NCI-H2227 treated with DMSO at 0.1 percent for 48 hours (cell line): ENCODE measurements at places on chromosomes 6 and 20.

GRCh38 chr20:32501709-32502108 is 83.4 kb downstream of the NOL4L start:
- no peak for DNase-seq

DNA sequence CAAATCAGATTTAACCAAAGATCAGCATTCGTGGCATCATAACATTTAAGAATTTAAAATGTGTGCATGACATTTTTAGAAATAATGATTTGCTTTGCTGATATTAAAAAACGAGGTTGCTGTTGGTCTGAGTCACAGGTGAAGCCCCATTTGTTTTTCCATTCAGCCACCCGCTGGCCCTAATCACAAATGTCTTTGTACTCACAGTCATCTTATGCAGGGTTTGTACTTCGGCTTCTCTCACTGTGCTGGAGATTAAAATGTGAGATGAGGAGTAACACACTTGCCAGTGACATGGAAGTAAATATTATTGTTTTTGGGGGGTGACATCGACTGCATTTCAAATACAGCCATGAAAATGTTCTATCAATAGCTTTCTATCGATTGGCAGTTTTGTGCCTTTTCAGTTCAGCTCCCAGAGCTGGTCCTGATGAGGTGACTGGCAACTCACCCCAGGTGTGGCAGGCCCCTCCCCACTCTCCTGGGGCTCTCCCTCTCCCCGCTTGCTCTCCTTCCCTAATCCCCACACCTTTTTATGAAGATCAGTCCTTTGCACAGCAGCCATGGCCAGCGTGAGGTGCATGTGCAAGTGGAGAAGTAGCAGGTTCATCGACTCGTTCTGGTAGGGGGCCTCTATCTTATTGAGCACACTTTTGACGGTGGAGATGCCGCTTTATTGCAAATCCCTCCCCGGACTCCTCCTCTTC is 58.8 kb upstream of the FUCA2 start:
- DNase-seq, result peak; percentile 5

DNA sequence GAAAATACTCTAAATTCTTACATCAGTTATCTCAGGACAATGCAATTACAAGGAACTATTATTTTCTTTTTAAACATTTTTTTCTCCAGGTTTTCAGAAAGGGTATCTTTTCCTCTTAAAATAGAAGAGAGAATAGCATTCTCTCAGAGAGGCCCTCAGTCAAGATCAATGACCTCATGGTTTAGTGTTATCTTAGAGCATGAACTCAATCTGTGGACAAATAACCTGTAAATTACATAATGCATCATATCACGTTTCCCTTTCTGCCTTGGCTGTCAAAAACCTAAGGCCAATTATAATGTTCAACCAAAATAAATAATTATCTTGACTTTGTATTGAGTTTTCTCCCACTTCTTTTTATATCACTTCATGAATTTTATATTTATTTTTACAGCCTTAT is 202.2 kb downstream of the SLC24A3 start:
- no peak for DNase-seq

DNA sequence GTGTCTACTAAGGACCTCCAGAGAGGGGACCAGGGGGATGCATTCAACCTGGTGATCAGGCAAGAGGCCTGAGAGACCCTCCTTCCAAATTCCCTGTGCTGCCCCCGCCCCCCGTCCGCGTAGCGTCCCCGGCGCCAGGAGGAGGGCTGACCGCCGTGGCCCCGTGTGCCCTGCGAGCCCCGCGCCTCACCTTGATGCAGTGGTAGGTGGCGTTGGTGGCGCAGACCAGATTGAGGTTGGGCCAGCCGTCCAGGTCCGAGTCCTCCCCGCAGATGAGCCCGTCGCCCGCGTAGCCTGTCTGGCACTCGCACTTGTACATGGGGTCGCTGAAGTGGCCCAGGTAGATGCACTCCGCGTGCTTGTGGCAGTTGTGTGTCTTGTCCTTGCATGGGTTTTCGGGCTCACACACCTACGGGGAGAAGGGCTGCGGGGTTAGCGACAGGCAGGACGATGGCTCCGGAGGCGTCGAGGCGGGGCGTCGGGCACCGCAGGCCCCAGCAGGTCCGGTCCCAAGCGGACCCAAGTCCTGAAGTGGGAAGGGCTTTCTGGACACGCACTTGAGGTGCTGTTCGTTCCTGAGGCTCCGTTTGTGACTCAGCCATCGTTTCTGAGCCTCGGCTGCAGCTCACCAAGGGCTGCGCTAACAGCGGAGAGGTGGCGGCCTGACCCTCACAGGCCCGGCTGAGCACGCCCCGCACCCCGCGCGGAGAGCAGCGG is 21.7 kb downstream of the THBS2 start:
- DNase-seq, result no peak

- no peak for DNase-seq
Measured at GRCh38 chr6:6851059-6851948, 256.5 kb upstream of the RREB1 start.

GRCh38 chr6:71419217-71420094 is 130.8 kb downstream of the OGFRL1 start:
- DNase-seq, result peak; percentile 9

- no peak for DNase-seq
Measured at GRCh38 chr6:143485967-143486366, 25.6 kb downstream of the FUCA2 start.

DNA sequence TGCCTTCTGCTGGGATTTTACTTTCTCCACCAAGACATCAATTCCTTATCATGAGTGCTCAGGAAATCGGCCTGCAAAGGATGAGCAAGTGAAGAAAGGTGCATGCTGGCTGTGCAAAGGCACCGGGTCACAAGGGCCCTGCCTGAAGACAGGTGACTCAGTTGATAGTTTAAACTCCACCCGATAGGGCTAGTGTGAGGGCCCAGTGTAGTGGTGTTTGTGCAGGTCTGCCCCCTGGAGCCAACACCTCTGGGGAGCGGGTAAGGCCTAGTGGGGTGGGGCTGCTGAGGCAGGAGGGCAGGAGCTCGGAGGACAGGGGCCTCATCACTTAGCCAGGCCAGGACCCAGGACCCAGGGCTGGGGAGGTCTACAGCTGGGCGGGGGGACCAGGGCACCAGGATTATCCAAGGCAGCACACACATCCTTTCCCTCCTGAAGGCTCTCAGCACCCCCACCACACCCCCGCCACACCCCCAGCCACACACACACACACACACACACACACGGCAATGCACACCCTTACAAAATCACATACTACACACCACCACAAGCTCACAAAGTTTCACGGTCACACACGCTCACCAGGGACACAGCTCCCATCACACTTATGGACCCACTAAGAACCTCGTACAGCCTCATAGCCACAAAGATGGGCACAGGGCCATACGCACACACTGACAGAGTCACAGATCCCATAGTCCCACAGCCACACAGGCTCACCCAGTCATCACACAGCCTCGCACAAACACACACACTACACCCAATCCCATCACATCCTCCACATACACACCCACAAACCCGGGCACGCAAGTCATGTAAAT is 75.4 kb downstream of the GRM4 start:
- no peak for DNase-seq

DNA sequence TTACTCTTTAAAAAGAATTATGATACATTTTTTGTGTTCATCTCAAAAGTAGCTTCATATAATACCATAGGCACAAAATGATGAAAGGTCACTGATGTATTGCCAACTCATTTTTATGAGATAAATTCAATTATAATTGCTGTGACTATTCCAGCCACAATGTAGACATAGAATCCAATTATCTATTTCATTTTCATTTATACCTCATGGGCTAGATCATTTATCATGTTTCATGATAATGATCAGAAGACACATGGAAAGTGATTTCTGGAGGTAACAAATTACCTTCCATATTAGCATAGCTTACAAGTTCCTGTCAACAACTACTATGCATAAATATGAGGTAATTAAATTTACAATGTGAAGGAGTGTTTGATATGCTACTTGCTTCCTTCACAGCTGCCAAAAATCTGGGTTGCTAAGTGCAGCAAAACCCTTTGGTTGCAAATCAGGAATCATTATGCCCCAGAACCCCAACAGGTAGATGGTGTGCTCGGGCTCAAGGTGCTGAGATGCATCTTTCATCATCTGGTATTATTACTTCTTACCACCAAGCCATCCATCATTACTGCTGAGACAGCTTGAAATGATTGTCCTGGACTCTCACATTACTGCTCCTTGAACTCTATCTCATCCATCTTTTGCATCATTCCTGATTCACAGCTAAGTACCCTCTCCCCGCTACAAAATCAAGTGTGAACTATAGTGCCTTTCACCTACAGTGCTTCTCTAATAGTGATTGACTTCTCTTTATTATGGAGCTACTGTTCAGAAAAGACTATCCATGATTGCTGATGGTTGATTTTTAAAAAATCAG is 306.0 kb upstream of the THEMIS start:
- no peak for DNase-seq

DNA sequence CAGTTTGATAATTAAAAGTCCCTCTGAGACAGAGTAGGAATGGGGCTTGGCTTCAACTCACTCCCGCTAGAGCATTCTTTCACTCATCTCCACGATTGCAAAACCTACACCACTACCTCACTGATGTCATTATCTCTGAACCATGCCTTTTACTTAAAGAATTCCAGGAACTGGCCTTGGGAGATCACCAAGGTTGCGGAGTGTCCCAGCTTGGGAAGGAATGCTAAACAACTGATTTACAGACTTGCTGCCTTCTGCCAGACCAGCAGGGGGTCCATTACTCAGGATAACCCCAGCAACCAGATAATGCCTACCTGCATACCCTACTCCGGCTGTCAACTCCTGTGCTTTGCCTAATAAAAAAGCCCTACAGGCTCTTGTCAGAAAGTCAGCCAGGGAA is 102.2 kb upstream of the RALGAPA2 start:
- DNase-seq, result no peak

DNA sequence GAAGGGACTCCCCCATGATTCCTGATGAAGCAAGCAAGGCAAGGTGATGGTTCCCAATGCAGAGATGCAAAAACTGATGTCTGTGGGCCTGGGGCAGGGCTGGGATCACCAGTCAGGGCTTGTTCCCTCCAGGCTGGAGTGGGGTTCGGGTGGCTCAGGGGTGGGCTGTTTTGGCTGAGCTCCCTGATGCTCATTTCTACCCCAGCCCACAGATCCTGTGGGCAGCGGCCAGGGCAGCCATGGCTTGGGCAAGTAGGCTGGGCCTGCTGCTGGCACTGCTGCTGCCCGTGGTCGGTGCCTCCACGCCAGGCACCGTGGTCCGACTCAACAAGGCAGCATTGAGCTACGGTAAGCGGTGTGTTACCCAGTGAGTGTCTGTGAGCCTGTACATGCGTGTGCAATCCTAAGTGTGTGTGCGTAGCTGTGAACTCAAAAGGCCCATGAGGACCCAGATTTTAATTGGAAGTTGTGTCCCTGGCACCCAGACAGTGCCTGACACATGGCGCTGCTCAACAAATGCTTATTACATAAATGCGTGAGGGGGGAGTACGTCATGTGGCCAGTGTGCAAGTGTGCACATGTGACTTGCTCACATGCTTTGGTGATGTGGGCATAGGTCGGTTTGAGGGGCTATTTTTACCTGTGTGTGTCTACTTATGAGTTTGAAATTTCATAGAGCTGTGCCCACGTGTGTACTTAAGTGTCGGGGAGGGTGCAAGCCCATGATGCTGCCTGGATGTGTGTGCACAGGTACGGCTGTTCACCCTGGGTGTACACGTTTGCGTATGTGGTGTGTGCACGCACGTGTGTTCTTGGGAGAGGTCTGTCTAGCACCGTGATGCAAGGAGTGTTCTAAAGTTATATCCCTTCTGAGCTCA is 1.1 kb downstream of the BPIFB2 start:
- DNase-seq, result no peak

DNA sequence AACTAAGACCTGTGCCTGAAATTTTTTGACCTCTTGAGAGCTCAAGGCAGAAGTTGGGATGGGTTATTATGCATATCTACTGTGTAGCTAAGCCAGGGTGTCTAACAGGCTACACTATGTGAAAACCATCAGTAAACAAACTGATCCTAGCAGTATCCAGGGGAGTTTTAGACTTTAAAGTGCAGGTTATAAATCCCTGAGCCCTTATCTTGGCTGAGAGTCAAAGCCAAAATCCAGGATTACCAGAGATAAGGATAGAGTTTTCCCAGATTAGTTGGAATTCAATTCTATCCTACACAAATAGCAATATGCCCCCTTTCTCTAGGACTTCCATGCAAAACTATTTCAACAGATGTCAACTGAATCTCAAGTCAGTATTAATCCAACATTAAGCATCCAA is 1229.7 kb downstream of the GRIK2 start:
- DNase-seq, result no peak

- no peak for DNase-seq
Measured at GRCh38 chr20:10990625-10991382, 317.0 kb upstream of the JAG1 start.

GRCh38 chr6:99013145-99013544 is 65.4 kb upstream of the FBXL4 start:
- DNase-seq, result no peak

DNA sequence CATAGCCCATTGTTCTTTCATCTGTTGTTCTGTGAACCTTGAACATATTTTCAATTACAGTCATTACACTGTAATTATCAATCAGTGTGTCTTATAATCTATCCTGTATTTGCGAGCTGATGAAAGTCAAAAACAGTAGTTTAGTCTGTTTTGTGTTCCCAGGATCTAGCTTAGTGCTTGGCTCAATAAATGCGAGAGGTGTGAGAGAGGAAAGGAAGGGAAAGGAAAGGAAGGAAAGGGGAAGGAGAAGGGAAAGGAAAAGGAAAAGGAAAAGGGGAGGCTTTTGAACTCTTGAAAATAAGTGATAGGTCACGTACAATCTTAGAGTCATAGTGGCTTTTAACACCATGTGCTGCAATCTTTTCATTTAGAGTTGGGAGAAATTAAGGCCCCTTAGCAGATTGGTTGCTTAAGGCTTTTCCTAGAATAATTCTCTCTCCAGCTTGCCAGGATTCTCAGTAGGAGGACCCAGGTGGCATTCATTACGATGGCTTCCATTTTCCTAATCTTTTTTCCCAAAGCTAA is 433.8 kb upstream of the PLCB4 start:
- DNase-seq, result no peak

DNA sequence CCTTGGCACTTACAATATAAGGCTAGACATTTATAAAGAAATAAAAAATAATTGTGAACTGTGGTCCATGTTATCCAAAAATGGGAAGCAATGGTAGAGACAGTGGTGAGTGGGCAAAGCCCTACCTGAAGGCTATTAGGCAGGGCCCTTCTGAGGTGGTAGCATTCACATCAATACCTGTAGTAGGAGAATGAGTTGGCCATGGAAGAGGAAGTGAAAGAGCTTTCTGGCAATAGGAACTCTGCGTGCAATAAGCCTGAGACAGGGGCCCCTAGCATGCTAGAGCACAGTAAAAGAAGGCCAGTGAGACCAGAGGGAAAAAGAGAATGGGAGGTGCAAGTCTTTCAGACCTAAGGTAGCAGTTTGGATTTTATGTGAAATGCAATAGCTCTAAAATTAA is 754.5 kb downstream of the PTPRT start:
- no peak for DNase-seq

DNA sequence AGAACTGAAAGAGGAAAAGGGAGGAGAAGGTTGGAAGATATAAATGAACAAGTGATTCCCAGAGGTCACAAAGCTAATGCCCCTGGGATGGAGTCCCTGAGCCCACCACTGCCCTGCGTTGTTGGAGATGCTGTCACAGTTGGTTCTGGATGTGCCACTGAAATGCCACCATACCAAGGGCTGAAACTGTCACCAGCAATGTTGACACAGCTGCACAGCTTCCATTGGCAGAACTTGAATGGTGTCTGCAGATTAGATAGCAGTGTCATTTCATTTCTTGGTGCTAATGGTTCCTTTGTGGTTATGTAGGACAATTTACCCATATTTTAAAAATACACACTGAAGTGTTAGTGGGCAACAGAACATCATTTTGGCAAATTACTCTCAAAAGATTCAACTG is 120.7 kb downstream of the TBXT start:
- no peak for DNase-seq
